ENCODE measurements at places on chromosomes 5 and 9.

DNA sequence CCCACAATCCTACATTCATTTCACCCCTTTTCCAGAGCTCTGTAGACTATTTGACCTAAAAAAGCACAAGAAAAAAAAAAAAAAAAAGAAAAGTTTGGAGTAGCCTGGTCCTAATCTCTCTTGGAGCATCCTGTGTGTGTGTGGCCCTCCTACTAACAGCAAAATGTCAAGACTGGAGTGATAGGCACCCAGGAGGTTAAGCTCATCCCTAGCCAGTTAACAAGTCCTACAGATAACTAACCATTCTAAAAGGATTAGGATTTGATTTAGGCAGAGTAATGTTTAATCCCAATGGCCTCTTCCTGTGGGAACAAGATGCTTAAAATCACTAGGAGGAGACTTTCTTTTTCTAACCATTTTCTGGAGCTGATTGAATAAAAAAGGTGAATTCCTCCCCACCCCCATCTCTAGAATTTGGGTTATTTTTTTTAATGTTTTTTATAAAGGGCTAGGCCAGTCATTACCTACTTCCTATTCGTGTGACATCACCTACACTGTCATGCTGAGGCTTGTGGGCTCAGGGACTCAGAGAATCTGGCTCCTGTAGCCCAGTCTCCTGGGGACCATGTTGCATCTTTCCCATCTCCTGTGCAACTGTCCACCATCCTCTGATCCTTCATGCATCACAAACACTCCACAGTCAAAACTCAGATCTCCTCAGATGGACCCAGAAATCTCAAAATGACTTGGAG is 43.2 kb upstream of the NR3C1 start:
- no peak for DNase-seq

DNA sequence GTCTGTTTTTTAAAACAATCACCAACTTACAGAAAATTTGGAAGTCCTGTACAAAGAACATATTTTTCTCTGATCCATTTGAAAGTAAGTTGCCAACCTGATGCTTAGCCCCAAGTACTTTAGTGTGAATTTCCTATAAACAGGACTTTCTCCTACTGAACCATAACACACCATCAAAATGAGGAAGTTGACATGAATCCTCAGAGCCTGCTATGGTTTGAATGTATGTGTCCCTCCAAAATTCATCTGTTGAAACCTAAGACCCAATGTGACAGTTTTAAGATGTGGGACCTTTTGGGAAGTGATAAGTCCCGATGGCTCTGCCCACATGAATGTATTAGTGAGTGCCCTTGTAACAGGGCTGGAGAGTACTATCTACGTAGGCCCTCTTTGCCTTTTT is 6.4 kb upstream of the ACOT12 start:
- no peak for DNase-seq

DNA sequence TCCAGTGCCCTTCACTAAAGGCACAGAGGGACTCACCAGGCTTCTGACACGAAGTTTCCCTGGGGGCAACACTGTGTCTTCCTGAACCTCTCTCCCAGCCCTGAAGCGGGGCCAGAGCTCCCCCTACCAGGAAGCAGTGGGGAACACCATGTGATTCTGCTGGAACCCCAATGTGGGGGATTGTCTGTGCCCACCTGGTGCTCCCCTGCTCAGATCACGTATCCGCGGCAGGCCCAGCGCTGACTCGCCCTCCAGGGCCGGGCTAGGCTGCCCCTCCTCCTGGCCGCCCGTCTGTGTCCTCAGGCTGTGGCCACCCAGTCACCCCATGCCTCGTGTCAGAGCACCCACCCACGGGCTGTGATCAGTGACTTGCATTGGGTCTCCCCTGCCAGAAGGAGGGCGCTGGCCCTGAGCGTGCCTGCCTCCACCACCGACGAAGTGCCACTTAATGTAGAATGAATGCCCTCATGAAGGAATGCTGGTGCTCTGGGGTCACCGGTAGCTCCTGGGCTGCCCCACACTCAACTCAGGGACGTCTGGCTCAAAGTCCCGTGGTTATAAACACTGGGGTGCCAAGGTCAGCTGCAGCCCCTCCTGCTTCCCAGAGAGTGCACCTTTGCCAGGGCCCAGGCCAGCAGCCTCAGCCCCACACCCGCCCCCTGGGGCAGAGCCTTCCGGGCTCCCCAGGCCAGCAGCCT is 22.1 kb downstream of the SARDH start:
- no peak for DNase-seq

GRCh38 chr9:94909965-94910730 is 183.6 kb downstream of the AOPEP start:
- no peak for DNase-seq

GRCh38 chr9:129888293-129889121 is 53.2 kb downstream of the USP20 start:
- no peak for DNase-seq
